Sigmoid colon (tissue), 7 donors: ENCODE measurements at places on chromosomes 16 and 17. TPM values are rescaled to one million over a fixed set of nuclear protein-coding genes. Genes with fewer than 3 reads are reported as not detected.
A peak's percentile ranks its signal among the peaks of the same experiment; 100 is the strongest.

TAC4 gene
- total RNA-seq: not detected

CRISPLD2 gene
- 334 TPM for total RNA-seq

GAS2L2 gene
- not detected for total RNA-seq

WSCD1 gene
- 7.5 TPM for total RNA-seq

DNA sequence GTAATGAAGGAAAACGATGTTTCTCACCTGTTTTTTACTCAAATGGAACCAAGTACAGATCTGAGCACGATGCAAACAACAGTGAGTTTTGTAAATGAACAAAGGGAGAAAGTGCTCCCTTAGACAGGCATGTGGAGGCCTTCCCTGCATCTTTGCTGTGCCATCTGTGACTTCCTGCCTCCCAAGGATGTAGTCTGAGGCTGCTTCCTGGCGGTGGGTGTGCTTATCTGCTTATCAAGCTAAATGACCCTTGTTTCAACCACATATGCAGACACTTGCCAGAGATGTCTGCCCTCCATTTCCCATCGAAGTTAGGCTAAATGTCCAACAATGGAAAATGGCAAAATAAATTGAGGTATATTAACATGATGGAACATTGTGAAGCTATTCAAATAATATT is 34.6 kb downstream of the RGS9 start:
- DNase-seq: no peak

DNA sequence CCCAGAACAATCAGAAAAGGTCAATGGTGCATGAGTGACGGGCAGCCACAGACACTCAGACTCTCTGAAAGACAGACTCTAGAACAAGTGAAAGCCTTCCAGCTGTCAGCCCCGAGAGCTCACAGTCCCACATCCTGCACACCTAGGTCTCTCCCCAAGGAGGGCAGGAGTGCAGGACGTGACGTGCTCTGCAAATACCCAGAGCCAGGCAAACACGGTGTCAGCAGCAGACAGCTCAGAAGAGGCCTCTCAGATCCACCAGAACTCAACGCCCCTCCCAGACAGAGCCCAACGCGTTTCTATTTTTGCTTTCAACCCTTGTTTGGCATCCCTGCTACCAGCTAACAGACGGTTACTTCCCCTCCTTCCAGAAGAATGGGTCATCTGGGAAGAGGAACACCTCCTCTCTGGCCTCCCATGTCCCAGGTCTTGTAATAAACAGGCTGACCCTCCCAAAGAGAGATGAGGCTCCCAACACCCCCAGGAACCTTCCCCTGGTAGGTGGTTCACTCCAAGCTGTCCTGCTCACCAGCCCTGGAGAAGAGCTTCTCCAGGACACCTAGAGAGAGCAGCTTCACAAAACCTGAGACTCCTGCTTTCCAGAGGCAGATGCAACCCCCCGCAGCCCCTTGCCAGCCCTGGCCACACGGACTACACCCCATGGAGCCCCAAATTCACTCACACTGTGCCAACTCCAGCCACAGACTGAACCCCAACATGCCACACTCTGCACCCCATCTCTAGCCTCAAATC is 7.6 kb downstream of the PITPNM3 start:
- DNase-seq: peak; percentile 86

GRCh38 chr17:75697651-75698291 is 23.5 kb upstream of the ITGB4 start:
- no peak for DNase-seq

GRCh38 chr16:1571012-1571671 is 37.7 kb downstream of the TMEM204 start:
- no peak for DNase-seq

- no peak for DNase-seq
Observed at GRCh38 chr16:27270349-27270748, 1.8 kb upstream of the NSMCE1 start.
